ENCODE measurements at places on chromosomes 3 and 15. TPM values are rescaled to one million over a fixed set of nuclear protein-coding genes. Genes with fewer than 3 reads are reported as not detected.

- H3K4me1 ChIP-seq = no peaks in the 10 kb centered on the region
- no peaks in the 10 kb centered on the region for H3K36me3 ChIP-seq
- no peak overlapping the region for H3K27ac ChIP-seq
Measured at GRCh38 chr3:156183396-156183795, 63.0 kb downstream of the KCNAB1 start.

DNA sequence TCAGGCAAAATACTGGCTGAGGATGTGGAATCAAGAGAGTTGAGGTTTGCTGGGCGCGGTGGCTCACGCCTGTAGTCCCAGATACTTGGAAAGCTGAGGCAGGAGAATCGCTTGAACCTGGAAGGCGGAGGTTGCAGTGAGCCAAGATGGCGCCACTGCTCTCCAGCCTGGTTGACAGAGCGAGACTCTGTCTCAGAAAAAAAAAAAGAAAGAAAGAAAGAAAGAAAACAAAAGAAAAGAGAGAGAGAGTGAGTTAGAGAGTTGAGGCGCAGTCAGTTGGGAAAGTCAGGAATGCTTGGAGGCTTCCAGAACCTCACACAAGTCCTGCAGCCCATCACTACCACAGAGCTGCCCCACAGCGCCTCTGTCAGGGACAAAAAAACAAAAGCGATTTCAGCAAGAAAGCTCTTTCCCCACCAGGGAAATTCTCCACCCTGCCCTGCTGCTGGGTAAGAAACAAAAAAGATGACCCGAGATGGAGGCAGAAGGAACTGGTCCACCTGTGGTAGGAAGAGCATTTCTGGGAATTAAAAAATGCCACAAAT is 13.8 kb downstream of the HDC start:
- no peak overlapping the region for H3K27ac ChIP-seq
- no peak for DNase-seq
- H3K4me3 ChIP-seq = no peak overlapping the region

DNA sequence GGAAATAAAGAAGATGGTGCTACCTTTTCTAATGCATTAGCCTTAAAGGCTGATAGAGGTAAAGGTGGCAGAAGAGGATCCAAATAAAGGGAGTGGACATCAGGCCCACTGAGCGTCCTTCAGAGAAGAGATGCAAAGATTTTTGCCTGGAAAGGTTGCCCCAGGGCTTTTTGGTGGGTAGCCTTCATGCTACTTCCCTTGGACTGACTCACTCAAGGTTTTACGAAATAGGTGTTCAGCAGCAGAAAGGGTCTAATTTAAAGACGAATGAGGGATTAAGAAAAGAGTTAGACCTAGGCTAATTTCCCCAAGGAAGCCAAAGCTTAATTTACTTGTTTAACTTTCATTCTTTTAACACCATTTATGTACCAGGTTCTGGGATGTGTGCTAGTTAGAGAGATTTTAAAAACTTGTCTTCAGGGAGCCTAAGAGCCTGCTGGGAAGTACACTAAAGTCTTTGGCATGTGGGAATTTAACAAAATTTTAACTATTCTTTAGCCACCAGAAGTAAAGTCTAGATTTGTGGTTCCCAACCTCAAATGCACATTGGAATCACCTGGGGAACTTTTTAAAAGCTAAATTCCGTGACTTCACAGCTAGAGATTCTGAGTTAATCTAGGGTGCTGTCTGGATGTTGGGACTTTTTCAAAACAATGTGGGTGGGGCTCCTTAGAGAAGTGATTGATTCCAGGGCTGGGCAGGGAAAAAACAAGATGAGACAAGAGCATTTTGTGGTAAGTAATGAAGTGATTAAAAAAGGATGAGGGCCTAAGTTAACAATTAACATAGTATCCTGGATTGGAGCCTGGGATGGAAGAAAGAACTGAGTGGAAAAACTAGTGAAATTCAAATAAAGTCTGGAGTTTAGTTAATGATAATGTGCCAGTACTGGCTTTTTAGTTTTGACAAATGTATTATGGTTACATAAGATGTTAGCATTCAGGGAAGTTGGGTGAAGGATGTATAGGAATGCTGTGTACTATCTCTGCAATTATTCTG is 3.4 kb downstream of the IL20RB start:
- H3K27me3 ChIP-seq = no peaks in the 10 kb centered on the region
- no peak overlapping the region for H3K4me3 ChIP-seq
- H3K36me3 ChIP-seq = peaks cover 4% of the 10 kb centered on the region
- DNase-seq = no peak
- H3K27ac ChIP-seq = no peak overlapping the region
- H3K4me1 ChIP-seq = peaks cover 5% of the 10 kb centered on the region

- DNase-seq = no peak
- H3K27me3 ChIP-seq = peaks cover 3% of the 10 kb centered on the region
- no peaks in the 10 kb centered on the region for H3K36me3 ChIP-seq
- no peaks in the 10 kb centered on the region for H3K4me1 ChIP-seq
Measured at GRCh38 chr3:127206154-127206553, 13.2 kb downstream of the PRR23E start.

DNA sequence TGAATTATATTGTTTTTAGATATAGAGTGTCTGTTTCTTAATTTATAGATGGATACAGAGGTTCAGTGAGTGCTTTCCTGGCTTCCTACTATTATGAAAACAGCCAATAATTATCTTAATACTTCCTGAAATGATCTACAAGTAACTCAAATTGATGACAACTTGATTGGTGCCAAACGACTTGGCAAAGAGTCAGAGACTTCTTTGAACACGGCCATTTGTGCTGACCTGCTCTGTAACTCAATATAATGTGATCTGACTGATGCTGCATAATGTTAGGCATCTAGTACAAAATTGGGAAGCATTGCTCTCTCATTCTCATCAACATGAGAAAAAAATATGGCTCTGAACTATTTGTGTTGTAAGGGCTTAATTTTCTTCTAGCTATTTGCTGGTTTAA is 193.9 kb downstream of the DIPK2A start:
- H3K36me3 ChIP-seq = no peaks in the 10 kb centered on the region
- no peaks in the 10 kb centered on the region for H3K27me3 ChIP-seq
- no peak for DNase-seq
- H3K4me1 ChIP-seq = no peaks in the 10 kb centered on the region

- no peak overlapping the region for H3K4me3 ChIP-seq
- H3K36me3 ChIP-seq = peaks cover 11% of the 10 kb centered on the region
- DNase-seq = no peak
- H3K27ac ChIP-seq = peak overlapping the region; percentile 85
- peaks cover 24% of the 10 kb centered on the region for H3K4me1 ChIP-seq
Measured at GRCh38 chr3:124812291-124813265, 74.6 kb downstream of the ITGB5 start.

GRCh38 chr15:23801881-23802280 is 114.8 kb upstream of the NDN start:
- H3K27ac ChIP-seq = no peak overlapping the region

- DNase-seq = no peak
- no peaks in the 10 kb centered on the region for H3K36me3 ChIP-seq
- H3K27me3 ChIP-seq = no peaks in the 10 kb centered on the region
- peak overlapping the region; percentile 69 for H3K4me3 ChIP-seq
- no peak overlapping the region for H3K27ac ChIP-seq
Measured at GRCh38 chr3:119239206-119239820, 1.4 kb downstream of the B4GALT4 start.

GRCh38 chr15:90075420-90076289 is 26.6 kb downstream of the IDH2 start:
- no peak overlapping the region for H3K4me3 ChIP-seq
- peaks cover 4% of the 10 kb centered on the region for H3K4me1 ChIP-seq
- DNase-seq = no peak
- H3K27me3 ChIP-seq = peaks cover 2% of the 10 kb centered on the region
- peak overlapping the region; percentile 57 for H3K27ac ChIP-seq

- H3K4me1 ChIP-seq = no peaks in the 10 kb centered on the region
- H3K36me3 ChIP-seq = no peaks in the 10 kb centered on the region
- no peak within 1 kb of the TSS for H3K27ac ChIP-seq
- H3K4me3 ChIP-seq = no peak within 1 kb of the TSS
- DNase-seq = no peak
Measured at GRCh38 chr3:146469150-146470017, at the start of gene PLSCR2. TSS of gene PLSCR2 (minus strand) at chr3:146469561. CDS start at chr3:146459904, 9,657 bp downstream.

GRCh38 chr3:47540281-47540680 is 26.8 kb upstream of the ELP6 start:
- H3K27me3 ChIP-seq = no peaks in the 10 kb centered on the region
- H3K27ac ChIP-seq = no peak overlapping the region
- H3K4me3 ChIP-seq = no peak overlapping the region

DNA sequence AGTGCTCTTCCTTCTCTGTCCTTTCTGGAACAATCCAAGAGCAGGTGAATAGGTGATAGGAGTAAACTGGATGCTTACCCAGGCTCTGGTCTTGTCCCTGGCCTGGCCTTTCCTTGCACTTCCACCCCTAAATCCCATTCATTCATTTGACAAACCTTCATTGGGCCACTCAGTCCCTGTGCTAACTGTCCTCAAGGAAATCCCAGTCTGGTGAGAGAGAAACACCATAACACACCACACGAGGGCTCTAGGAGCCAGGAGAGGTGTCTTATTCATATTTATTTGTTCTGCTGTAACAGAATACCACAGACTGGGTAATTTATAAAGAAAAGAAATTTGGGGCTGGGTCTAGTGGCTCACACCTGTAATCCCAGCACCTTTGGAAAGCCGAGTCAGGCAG is 22.8 kb downstream of the EFCC1 start:
- no peaks in the 10 kb centered on the region for H3K27me3 ChIP-seq
- no peak for DNase-seq
- H3K27ac ChIP-seq = no peak overlapping the region
- no peak overlapping the region for H3K4me3 ChIP-seq
- peaks cover 17% of the 10 kb centered on the region for H3K4me1 ChIP-seq
- H3K36me3 ChIP-seq = peaks cover 9% of the 10 kb centered on the region

DNA sequence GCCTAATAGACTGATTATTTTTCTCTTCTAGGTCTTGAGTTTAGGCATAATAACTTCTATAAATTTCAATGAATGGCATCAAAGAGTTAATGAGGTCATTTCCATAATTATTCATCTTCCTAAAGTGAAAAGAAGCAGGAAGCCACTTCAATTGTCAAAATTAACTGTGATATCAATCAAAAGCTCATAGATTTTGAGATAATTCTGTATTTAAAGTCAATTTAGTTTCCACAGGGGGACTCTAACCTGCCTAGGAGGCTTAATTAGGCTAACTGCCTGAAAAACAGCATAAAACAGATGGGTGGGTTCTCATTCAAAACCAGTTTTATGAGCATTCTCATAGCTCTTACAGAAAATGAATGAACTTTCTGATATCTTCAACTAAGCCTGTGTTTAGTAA is 177.8 kb downstream of the OTOL1 start:
- no peaks in the 10 kb centered on the region for H3K27me3 ChIP-seq
- no peak for DNase-seq
- no peak overlapping the region for H3K4me3 ChIP-seq
- H3K36me3 ChIP-seq = peaks cover 5% of the 10 kb centered on the region
- no peaks in the 10 kb centered on the region for H3K4me1 ChIP-seq

DNA sequence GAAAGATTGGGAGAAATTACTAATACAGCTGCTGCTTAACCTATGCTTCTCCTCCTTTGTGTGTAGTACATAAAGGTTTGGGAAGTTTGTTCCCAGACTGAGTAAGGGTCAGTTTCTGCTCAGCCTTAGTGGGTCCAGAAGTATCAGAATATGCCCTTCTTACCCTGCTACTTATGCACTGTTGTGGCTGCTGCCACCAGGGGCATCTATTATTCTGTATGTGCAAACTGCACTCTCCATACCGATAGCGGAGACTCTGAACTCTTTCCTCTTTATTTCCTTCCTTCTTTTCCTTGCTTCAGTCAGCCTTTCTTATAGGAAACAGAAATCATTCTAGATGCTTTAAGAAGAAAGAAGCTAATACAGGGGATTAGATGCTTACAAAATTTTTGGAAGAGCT is 4.0 kb downstream of the NEDD4 start:
- peaks cover 16% of the 10 kb centered on the region for H3K36me3 ChIP-seq
- H3K4me1 ChIP-seq = peaks cover 45% of the 10 kb centered on the region
- peak overlapping the region; percentile 64 for H3K4me3 ChIP-seq
- no peak for DNase-seq
- no peak overlapping the region for H3K27ac ChIP-seq

GRCh38 chr15:57600197-57600596 is 8.5 kb downstream of the MYZAP start:
- no peak overlapping the region for H3K4me3 ChIP-seq
- H3K36me3 ChIP-seq = no peaks in the 10 kb centered on the region
- no peaks in the 10 kb centered on the region for H3K4me1 ChIP-seq
- DNase-seq = no peak
- no peak overlapping the region for H3K27ac ChIP-seq

DNA sequence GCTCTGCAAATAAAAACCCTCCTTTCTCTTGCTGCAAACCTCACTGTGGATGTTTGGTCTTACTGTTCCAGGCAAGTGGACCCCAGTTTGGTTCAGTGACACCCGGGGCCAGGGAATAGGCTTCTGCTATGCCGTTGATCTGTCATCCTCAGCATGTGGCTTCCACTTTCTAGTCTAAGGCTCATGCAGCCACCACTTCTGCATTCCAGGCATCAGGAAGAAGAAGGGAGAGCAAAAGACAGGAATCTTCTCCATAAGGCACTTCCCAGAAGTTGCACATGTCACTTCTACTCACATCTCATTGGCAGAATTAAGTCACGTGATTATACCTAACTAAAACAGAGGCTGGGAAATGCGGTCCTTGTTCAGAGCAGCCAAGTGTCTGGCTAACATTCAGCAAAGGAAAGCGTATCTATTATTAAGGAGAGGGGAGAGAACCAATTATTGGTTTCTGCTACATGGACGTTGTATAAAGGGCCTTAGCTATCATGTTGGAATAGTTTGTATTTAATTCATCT is 173.6 kb upstream of the PFN2 start:
- H3K27me3 ChIP-seq = no peaks in the 10 kb centered on the region
- no peaks in the 10 kb centered on the region for H3K36me3 ChIP-seq
- H3K4me1 ChIP-seq = peaks cover 10% of the 10 kb centered on the region
- no peak overlapping the region for H3K27ac ChIP-seq
- H3K4me3 ChIP-seq = no peak overlapping the region

DNA sequence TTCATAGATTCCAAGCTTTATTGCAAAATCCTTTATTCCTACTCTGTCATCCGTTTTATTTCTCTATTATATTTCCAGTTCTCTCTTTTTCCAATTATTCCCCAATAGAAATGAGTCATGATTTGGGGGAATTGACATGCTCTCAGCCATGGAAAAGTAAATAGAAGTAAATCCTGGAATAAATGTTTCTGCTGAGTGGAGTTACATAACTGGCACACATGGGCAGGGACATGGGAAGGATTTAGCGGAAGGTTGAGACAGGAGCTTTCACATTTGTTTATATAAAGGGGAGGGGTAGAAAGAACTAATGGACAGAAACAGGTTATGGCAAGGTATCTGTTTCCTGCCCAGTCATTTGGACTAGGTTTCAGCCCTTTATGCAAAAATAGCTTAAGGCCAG is 221.6 kb downstream of the PLOD2 start:
- no peak overlapping the region for H3K27ac ChIP-seq
- no peaks in the 10 kb centered on the region for H3K4me1 ChIP-seq
- no peaks in the 10 kb centered on the region for H3K27me3 ChIP-seq

GRCh38 chr3:144055604-144056003 is 84.0 kb downstream of the DIPK2A start:
- no peak for DNase-seq
- H3K4me1 ChIP-seq = no peaks in the 10 kb centered on the region
- H3K4me3 ChIP-seq = no peak overlapping the region
- no peak overlapping the region for H3K27ac ChIP-seq
- H3K36me3 ChIP-seq = no peaks in the 10 kb centered on the region

- H3K4me3 ChIP-seq = no peak overlapping the region
- no peaks in the 10 kb centered on the region for H3K27me3 ChIP-seq
- no peaks in the 10 kb centered on the region for H3K36me3 ChIP-seq
- DNase-seq = no peak
- no peaks in the 10 kb centered on the region for H3K4me1 ChIP-seq
Measured at GRCh38 chr3:111594205-111594604, 941 bp downstream of the ZBED2 start.

The FAH gene
- total RNA-seq = 21.1 TPM

The FGD5 gene
- 0.27 TPM for total RNA-seq

The ACKR2 gene
- total RNA-seq = 0.56 TPM

The BUB1B gene
- 96.6 TPM for total RNA-seq

The SOX14 gene
- 0.18 TPM for total RNA-seq

The AGTR1 gene
- 2.1 TPM for total RNA-seq

The ANKDD1A gene
- total RNA-seq = 4.6 TPM
